Right forelimb (tissue), 1 donor: ENCODE measurements at places on chromosomes 12 and 14.

DNA sequence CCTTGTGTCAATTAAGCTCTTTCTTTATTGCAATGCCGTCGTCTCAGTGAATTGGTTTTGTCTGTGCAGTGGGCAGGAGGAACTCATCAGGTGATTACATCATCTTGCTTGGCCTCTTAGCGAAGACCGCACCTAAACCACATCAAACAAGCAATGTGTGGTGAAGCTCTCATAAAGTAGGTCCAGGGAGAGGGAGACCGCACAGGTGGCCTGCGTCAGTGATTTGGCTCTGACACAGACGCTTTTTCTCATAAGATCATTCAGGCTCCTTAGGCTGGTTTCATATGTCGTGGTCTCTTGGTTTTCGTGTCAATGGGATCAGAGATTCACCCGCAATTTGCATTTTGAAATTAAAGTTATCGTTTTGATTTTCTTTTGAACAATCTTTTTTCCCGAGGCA lies 6.7 kb upstream of the TESC start:
- DNase-seq, result no peak

DNA sequence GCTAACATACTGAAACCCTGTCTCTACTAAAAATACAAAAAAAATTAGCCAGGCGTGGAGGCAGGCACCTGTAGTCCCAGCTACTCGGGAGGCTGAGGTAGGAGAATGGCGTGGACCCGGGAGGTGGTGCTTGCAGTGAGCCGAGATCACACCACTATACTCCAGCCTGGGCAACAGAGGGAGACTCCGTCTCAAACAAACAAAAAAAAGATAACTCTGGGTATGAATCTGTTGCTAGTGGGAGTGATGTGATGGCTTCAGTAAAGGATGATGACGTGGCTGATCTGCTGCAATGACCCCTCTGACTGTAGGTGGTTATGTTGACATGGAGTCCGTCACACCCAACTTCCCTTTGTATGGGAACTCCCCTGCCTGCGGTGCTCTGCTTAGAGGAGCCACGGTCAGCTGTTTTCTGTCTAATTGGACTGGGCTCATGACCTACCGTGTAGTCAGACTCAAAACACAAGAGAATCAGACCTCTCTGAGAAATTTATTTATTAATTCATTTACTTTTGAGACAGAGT lies 59.1 kb upstream of the MED13L start:
- no peak for DNase-seq

DNA sequence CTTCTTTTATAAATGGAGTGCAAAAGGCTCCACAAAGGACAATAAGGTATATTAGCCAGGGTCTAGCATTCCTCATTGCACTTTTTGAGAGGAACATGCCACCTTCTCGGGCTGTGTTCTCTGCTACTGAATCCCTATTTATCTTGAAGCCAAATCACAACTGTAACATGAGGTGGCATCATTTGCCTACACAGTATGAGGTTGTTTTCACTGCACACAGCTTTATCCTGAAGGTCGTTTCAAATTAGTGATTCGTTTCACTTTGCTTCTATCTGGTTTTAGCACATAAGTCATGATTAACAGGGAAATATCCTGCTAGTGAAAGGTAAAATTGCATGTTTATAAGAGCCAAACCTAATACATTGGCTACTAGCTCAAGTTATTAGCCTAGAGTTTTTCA lies 153.8 kb downstream of the SLC35F4 start:
- no peak for DNase-seq

- DNase-seq, result no peak
Observed at GRCh38 chr14:36738269-36738668, 76.6 kb downstream of the PAX9 start.

GRCh38 chr12:120394483-120395367 lies 25.8 kb upstream of the MSI1 start:
- no peak for DNase-seq

DNA sequence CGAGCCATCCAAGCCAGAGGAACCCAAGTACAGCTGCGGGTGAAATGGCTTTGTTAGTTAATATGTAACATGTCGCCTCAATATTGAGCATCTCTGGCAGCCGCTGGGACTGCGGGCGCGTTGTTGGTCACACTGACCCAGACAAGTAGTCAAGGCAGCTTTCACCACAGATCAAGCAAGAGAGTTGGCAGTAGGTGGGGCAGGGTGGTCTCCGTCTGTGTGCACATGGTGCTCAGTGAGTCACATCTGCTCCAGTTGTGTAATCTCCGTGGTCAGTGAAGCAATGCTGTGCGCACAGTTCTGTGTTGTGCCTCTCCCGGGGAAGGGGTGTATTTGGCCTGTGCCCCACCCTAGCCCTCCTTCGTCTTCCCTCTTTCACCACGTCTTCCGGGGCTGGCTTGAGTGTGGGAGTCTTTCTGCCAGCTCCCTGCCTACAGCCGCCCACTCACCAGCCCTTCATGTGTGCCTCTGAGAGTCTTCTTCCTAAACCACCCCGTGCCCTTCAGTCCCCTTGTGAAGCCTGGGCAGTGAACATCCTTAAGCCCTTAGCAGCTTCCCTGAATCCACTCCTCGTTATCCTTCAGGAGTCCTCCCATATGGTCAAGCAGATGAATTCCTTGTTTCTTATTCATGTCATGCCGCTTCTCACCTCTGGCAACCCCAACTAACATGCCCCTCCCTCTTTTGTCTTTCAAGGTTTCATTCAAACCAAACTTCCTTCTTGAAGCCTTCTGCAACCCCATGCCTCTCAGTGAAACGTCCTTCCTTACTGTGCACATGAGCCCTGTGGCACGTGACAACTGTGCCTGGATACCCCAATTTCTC lies 242.1 kb downstream of the CACNA1C start:
- peak; percentile 34 for DNase-seq

DNA sequence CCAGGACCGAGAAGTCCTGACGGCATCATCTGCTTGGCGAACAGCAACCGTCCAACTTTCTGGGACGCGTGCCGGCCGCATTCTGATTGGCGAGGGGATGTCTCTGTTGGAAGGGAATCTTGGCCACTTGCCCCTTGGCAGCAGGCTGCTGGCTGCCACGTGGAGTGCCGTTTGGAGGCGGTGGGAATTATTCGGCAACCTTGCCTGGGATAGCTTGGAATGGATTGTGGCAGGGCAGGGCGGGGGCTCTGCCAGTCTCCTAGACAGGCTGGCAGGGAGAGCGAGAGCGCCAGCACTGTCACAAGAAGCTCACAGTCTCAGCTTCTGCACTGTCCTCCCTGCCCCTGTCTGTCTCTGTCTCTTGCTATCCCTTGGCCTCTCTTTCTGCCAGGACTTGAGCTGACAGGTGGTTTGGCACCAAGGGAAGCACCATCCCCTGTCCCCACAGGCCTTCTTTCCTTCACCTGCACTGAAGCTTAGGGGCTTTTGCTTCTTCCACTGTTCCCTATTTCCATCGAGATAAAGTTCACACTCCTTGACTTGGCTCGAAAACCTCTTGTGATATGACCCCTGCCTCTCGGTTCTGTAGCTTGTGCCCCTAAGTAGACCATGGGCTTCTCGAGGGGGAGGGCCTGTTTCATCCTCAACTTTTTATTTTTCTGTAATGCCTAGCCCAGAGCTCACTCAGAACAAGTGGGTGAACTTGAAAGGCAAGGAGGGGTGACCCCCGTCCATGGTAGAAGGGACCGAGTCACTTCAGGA lies 201.9 kb downstream of the PHETA1 start:
- no peak for DNase-seq
